ENCODE measurements at places on chromosomes 7 and 10. TPM values are rescaled to one million over a fixed set of nuclear protein-coding genes. Genes with fewer than 3 reads are reported as not detected.

Gene ECHDC3
- polyA plus RNA-seq: 13.8 TPM

Gene IL15RA
- 5.9 TPM for polyA plus RNA-seq

DNA sequence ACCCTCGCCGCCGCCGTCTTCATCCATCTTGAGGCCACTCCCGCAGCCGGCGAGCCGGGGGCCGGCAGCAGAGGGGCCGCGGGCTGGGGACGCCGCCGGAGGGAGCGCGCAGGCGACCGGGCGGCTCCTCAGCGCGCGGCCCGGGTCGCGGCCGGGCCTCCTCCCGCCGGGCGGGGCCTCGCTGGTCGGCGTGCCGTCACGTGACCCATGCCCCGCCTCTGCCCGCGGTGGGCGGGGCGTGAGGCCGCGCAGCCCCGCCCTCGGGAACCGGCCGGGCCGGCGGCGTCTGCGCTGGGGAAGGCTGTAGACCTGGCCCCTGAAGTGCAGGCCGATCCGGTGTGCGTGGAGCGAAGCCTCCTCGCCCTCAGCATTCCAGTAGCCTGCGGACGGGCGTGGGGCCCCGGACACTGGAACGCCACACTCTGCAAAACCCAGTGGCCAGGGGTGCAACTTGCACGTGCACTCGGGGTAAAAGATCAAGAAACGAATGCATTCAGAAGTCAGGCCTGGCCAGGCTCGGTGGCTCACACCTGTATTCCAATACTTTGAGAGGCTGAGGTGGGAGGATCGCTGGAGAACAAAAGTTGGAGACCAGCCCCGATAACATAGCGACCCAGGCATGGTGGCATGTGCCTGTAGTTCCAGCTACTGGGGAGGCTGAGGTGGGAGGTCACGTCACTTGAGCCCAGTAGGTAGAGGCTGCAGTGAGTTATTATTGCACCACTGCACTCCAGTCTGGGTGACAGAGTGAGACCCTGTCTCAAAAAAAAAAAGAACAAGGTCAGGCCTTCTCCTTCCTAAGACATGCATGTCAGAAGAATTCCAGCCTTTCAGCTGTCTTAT, at the start of gene CYTH3:
TSS of gene CYTH3 (minus strand) at position 144 of the 843 bp plus-strand sequence. CDS start at position 27, 117 bp downstream.
- DNase-seq: peak; percentile 70

DNA sequence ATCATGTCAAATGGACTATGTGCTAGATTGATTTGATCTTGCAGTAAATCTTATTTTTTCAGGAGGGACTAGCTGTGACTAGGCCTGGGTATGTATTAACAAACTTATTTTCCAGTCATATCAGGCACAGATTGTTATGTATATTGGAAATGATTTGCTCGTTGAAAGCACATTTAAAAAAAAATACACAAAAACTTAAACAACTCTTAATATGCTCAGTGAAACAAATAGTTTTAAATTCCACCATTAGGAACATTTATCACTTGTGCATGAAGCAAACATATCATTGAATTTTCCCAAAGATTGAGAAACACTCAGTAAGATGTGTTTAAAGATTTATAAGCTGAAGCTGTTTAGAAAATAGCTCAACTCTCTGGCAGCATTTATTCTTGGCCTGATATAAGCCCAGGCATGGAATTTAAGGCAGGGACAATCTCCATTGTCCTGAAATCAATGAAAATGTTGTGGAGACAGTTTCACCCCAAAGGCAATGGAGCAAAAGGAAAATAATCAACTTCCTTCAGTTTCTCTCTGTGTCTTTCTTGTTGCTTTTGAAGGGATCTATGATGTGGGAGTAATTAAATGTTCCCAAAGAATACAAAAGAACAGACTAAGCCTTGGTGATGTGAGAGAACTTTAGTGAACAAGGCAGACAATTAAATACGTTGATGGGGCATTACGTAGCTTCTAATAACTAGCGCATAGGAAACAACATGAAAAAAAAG, 250.3 kb downstream of the GPR37 start:
- DNase-seq: no peak

GRCh38 chr7:16092711-16093110, 328.6 kb downstream of the CRPPA start:
- no peak for DNase-seq

Gene GFRA1
- polyA plus RNA-seq: 6.1 TPM

Gene SMKR1
- polyA plus RNA-seq: 1.8 TPM

GRCh38 chr10:22990443-22990842, 62.6 kb downstream of the ARMC3 start:
- no peak for DNase-seq

GRCh38 chr7:134852625-134853024, 73.2 kb downstream of the CALD1 start:
- no peak for DNase-seq
